Stimulated activated CD8-positive, alpha-beta memory T cell treated with anti-CD3 and anti-CD28 coated beads, Interleukin-2, amount 100 ng/mL, for 48 hours (primary cell): ENCODE measurements at places on chromosomes 3 and 15.

- no peak for DNase-seq
Measured at GRCh38 chr15:61511756-61512155, 282.7 kb upstream of the RORA start.

DNA sequence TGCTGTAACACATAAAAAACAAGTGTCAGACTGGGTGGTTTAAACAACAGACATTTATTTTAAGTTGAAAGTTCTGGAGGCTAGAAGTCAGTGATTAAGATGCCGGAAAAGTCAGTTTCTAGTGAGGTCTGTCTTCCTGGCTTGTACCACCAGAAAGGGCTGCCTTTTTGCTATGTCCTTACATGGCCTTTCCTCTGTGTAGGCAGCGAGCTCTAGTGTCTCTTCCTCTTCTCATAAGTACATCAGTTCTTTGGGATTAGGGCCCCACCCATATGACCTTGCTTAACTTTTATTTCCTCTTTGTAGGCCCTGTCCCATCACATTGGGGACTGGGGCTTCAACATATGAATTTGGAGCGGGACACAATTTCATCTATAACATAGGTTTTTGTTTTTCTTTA, 128.0 kb downstream of the BBX start:
- no peak for DNase-seq

DNA sequence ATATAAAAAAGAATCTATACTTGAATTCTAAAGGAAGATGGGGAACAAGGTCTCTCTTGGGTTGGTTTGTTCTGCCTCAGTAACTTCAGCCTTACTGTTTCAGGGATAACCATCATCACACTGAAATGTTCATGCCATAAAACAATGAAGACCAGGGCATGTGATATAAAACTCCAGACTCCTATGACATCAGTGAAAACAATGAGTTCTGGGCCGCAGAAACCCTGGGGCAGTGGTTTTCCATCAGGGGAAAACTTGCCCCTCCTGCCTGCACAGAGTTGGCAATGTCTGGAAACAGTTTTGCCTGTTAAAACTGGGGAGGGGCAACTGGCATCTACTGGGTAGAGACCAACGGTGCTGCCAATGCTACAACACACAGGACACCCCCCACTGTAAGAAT, 46.8 kb downstream of the CA12 start:
- no peak for DNase-seq

GRCh38 chr15:91099995-91100813, at the start of gene SV2B:
TSS of gene SV2B (plus strand) at chr15:91100257. CDS start at chr15:91226264, 126,007 bp downstream.
- peak; percentile 27 for DNase-seq

DNA sequence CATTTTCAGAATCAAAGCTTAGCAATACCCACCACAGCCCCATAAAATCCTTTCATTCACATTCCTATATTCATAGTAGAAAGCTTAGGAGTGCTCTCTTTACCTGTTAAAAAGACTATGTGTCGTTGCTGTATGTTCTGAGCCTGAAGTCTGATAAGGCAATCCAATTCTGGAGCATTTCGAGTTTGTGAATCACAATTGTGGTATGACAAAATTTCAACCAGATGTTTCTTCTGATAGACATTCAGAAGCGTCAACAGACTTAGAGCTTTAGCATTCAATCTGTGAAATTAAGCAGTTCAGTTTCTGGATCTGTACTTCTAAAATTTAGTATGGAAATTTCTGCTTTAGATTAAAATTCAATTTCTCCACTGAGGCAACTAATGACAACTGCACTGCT, 58.3 kb downstream of the TASOR start:
- no peak for DNase-seq

GRCh38 chr15:83613714-83614113, 40.2 kb upstream of the ADAMTSL3 start:
- DNase-seq: no peak

GRCh38 chr3:43028001-43028400, 48.9 kb downstream of the GASK1A start:
- DNase-seq: no peak

DNA sequence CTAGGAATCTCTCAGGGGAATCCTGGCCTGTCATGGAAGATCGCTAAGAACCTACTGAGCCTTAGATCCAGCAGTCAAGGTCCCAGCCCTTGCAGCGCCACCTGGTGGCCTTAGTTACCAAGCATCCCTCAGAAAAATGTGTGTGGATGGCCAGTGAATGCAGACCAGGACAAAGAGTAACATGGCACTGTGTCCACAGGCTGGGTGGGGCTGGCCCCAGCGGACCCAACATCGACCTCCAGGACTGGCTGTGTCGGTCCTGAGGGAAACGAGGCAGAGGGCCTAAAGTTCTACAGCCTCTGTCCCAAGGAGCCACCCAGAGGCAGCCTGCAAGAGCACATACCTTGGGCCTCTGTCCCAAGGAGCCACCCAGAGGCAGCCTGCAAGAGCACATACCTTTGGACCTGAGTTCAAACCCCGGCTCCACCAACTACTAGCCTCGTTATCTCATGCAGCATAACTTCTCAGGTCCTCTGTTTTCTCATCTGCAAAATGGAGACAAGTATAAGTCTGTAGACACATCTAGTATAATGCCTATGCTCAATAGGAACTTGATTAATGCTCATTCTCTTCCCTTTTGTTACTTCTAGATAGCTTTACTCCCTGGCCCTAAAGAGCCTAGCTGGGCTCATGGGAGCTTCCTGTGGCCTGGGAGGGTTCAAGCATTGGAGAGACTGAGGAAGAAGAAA, 57.5 kb upstream of the HERC1 start:
- peak; percentile 68 for DNase-seq

DNA sequence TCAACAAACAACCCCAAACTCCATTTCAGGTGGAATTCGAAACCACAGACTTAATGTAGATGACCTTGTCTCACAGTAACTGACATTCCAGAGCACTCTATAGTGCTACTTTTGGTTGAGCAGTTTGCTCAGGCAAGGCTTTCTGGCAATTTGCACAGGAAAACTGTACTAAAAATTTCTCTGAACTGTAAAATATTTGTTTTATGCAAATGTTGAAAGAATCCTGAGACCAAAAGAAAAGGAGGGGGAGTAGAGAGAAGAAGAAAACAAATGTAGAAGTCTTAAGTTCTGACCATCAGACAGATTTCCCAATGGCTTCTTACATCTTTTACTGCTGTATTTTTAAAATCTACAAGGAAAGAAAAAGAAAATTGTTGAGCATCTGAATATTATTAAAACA, 53.5 kb downstream of the DTWD1 start:
- DNase-seq: no peak

- no peak for DNase-seq
Measured at GRCh38 chr3:148309390-148310035, 388.2 kb upstream of the AGTR1 start.

DNA sequence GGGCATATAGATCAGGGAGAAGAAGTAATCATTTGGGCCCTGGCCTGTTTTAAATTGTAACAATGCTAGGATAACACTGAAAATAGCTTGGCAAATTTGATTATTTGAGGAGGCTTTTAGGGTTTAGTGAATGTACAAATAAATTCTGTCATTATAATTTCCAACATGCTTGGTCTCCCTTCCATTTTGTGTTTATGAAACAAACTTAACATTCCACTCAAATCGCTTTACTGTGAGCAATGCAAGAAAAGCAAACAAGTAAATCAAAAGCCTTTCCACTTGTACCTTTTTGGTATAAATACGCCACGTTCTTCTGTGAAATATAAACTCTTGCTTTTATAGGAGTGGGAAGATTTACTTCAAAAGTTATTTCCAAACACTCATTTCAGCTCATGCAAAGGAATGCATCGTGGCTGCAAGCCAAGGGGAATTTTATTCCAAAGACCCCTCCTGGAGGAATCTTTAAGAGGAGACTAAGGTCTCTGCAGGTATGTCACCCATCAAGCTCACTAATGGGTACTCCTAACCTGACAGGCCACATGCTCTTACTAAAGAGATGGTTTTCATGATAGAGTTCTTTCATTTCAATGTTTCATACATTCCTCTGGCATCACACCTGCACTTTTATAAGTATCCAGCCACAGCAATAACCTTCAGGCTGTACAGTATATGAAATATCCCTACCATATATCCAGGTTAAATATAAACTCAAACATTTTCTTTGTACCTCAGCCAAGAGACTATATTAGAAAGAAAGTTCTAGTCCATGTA, 115.2 kb downstream of the P3H2 start:
- DNase-seq: no peak

- DNase-seq: no peak
Measured at GRCh38 chr3:52527039-52527731, 6.5 kb downstream of the NT5DC2 start.

DNA sequence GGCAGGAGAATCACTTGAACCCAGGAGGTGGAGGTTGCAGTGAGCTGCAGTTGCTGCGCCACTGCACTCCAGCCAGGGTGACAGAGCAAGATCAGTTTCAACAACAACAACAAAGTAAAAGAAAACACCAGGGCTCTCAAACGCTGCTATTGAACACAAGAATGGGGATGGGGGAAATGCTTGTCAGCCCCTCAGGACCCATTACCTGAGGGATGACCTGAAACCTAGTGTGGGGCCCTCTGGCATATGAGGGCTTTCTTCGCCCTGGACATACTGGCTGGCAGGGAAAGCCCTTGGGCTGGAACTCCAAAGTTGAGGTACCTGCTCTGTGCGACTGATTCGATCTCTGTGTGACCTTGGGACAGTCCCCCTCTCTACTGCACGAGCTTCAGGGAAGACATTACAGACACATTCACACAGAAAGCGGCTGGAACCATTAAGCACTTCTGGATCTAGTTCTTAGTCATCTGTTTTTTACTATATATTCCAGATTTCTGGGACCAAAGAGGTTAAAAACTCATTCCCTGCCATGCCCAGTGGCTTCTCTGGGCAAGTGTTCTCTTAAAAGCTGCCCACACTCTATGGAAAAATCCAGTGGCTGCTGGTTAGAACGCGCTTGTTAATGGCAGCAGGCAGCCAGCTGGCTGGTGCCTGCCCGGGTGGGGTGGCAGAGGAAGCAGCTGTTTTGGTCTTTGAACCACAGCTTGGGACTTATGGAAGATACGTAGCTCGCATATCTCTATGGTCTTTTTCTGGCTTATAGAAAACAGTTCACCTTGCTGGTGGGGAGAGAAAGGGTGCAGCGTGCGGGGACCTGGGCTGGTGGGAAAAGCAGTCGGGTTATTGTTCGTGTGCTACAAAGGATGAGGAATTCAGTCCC, 57.2 kb downstream of the ATP1B3 start:
- no peak for DNase-seq

DNA sequence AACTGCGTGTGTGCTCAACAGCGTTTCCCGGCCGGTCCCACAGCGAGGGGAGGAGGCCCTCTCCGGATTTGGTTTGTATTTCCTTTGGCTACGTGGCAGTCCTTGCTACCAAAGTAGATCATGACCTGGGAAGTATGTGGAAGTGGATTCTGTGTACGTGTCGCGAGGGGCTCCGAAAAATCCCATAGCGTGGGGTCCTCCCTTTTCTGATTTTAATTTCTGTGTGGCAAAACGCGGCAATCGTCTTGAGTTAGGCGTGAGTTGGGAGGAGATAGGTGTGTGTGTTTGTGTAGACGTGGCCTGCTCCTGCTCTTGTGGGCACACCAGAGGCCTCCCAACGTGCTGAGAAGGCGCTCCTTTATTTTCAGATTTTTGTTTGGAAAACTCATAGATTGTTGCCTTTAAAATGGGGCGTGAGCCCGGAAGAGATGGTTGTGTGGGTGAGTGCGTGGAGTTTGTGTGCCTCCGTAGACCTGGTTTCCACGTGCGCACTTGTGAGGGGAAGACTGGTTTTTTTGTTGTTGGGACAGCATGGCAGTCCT, 1.2 kb downstream of the TRIM71 start:
- no peak for DNase-seq

- no peak for DNase-seq
Measured at GRCh38 chr3:142315083-142315482, 89.7 kb upstream of the GK5 start.

DNA sequence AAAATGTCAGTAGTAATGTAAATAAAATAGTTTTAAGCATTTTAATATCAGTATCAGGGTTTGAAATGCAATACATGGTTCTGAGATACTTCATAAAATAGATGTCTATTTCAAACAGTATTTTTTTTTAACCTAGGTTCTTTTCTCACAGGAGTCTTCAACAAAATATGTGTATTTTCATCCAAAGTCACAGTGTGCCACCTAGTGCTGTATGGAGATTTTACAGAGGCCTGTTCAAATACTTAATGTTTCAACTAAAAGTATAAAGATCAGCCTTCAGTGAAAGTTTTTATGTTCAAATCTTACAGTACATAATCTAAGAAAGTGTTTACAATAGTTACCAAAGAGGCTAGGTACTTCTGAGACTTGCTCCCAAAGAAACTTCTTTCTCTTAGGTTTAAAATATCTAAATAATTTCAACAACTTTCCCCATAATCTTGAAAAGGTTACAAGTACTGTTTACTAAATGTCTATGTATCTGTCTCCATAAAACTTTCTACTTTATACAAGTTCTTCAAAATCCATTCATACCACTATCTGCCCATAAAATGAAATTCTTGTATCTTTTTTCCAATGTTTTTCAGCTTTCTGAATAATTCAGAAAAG, 38.3 kb downstream of the SCAPER start:
- DNase-seq: no peak

DNA sequence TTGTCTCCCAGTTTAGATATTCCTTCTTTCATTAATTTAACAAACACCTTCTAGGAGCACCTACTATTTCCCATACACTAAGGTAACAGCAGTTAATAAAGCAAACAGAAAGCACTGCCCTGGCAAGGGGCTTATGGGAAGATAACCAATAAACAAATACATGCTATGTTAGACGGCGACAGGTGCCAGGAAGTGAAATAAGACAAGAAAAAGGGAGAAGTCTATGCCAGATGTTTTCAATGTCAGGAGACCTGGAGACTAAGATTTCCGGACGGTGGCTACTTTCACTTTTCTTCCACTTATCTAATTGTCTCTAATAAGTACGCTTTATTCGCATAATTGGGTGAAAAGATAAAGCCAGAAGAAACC, 32.5 kb upstream of the ZNF445 start:
- DNase-seq: no peak

DNA sequence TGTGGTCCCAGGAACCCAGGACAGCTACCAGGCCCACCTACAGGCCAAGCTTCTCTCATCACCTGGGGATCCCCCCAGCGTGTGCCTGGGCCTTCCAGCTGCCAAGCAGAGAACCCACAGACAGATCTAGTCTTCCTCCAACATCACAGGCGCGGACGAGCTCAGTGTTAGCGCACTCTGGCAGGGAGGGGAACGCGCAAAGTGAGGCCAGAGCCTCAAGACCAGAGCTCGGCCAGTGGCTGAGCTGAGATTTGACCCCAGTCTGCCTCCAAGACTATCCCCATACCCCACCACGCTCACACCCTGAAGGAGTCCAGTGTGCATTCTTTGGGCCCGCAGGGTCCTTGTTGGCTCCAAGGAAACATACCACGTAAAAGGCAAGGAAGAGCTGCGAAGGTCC, 5.1 kb downstream of the MFGE8 start:
- DNase-seq: no peak
